ENCODE measurements at places on chromosomes 2 and 18.

- DNase-seq, result no peak
Observed at GRCh38 chr2:27422958-27423357, 5.5 kb upstream of the NRBP1 start.

- no peak for DNase-seq
Observed at GRCh38 chr2:185807351-185807750, 68.7 kb downstream of the FSIP2 start.

DNA sequence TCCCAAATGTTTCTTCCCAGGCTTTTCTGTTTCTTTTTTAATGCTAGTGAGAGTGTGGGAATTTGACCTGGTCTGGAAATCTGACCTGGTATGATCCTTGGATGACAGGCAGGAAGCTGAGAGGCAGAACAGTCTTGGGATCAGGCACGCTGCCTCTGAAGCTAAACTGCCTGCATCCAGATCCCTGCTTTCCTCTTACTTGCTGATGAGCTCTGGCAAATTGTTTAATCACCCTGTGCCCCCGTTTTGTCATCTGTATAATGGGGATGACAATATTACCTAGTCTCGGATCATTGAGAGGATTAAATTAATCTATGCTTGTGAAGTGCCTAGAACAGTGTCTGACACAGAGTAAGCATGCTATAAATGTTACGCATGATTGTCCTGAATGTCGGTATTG lies 3.3 kb downstream of the KLHL23 start:
- DNase-seq, result no peak

DNA sequence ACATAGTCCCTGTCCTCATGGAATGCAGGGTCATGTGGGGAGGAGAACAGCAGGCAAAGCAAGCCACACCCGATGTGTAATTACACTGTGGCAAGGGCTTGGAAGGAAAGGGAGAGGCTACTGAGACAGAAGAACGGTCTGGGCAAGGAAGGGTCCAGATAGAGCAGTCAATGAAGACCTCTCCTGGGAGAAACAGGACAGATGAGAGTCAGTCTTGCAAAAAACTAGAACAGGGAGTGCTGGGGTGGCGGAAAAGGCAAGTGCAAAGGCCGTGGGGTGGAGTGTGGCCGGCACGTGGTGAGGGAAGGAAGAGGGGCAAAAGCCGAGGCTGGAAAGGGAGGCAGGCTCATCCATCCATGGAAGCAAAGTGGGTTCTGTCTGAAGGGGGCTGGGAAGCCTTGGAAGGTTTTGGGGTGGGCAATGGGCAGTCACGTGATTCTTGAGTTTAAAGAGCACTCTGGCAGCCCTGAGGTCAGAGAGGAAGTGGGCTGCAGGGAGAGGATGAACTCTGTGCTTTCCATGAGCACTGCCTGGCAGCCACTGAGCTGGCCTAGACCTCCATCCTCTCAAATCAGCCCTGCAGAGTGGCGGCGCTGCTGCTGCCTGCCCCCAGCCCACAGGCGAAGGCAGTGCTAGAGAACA lies 182.2 kb downstream of the INHBB start:
- no peak for DNase-seq

- no peak for DNase-seq
Observed at GRCh38 chr2:224983712-224984554, 58.3 kb downstream of the DOCK10 start.

GRCh38 chr2:143229411-143229810 lies 100.2 kb downstream of the ARHGAP15 start:
- DNase-seq, result no peak

GRCh38 chr2:171436307-171436706 lies 2.3 kb downstream of the DCAF17 start:
- DNase-seq, result no peak

GRCh38 chr2:64663402-64663801 lies 9.7 kb upstream of the SERTAD2 start:
- no peak for DNase-seq

DNA sequence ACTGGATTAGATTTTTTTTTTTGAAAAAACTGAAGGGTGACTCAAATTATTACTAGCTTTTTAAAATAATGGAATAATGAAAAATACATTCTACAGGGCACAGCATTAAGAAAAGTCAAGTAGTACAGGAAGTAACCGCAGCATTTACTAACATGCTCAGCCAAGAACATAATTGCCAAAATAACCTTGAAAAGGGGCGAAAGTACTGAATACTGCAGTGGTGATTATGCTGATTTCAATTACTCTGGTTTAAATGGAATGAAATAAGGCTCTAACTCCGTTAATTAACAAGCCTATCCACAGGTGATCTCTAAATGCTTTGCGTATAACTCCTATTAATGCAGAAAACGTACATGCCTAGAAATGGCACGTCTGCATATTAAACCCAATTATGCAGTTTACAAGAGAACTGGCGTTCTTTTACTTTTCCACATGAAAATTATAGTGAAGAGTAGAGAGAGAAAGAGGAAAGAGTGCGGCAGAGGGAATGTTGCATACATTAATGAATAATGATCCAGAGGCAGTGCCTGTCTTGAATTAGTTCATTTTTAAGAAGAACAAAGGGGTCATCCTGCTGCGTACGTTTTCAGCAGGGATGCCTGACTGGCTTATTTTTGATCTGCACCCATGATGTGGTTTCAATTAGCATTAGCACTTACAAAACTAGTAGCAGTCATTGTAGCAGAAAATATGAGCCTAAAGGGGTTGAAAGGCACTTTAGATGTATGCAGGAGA lies 612.4 kb downstream of the NYAP2 start:
- no peak for DNase-seq

DNA sequence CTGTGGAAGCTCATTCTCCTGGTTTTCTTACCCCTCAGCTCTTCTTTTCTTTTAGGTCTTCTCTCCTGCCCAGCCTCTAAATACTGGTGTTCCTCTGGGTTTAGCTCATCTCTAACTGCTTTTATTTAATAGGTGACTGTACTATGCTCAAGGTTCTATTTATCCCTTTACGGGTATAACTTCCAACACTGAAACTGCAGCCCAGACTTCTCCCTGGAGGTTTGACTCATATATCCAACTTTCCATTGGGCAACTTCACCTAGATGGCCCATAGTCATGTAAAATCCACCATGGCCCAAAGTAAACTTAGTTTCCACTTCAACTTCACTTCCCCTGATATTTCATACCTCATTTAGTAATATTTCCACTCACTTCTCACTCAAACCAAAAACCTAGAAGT lies 273.1 kb downstream of the PLCL1 start:
- no peak for DNase-seq

- no peak for DNase-seq
Observed at GRCh38 chr2:27667446-27667845, 3.8 kb downstream of the SLC4A1AP start.

- DNase-seq, result peak; percentile 46
Observed at GRCh38 chr2:120330946-120331822, 14.8 kb upstream of the INHBB start.

GRCh38 chr2:86147793-86148192 lies 41.8 kb downstream of the PTCD3 start:
- DNase-seq, result no peak

DNA sequence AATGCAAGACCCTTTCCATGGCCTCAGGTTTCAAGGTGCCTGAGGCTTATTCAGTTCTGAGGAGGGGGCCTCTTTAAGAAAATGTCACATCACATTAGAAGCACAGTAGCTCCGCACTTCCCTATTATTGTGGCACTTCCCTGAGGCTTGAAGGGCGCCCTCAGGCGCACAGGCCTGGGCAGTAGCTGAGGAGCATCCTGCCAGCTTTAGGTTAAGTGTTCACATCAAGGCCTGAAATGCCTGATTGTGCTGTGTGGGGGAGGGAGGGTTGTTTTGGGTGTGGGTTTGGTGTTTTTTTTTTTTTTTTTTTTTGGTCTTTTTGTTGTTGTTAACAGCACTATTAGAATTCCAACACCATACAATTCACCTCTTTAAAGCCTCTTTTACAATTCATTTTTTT lies 107.9 kb downstream of the CABLES1 start:
- DNase-seq, result no peak

GRCh38 chr2:224957540-224958461 lies 84.5 kb downstream of the DOCK10 start:
- no peak for DNase-seq

- DNase-seq, result peak; percentile 90
Observed at GRCh38 chr18:28846958-28847357, 670.0 kb upstream of the CDH2 start.

GRCh38 chr18:73981796-73982195 lies 165.8 kb downstream of the FBXO15 start:
- no peak for DNase-seq

GRCh38 chr2:99695130-99695943 lies 205.5 kb upstream of the REV1 start:
- DNase-seq, result no peak

- no peak for DNase-seq
Observed at GRCh38 chr18:9946831-9947230, 33.0 kb downstream of the VAPA start.

DNA sequence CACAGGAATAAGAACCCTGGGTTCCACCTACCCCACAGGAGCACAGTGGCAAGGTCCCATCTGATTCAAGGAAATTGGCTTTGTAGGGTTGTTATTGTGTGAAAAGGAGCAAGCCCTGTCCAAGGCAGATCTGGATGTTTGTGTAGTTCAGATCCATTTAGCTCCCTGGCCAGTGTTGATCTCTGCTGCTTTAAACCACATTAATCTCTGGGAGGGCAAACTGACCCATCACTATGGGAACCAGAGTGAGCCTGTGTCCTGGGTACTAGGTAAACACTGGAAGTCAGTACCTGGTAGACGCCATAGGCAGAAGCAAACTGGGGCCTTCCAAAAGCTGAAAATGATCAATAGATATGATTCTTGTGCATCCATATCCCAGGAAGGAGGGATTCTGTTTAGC lies 271.5 kb upstream of the EPAS1 start:
- DNase-seq, result no peak

DNA sequence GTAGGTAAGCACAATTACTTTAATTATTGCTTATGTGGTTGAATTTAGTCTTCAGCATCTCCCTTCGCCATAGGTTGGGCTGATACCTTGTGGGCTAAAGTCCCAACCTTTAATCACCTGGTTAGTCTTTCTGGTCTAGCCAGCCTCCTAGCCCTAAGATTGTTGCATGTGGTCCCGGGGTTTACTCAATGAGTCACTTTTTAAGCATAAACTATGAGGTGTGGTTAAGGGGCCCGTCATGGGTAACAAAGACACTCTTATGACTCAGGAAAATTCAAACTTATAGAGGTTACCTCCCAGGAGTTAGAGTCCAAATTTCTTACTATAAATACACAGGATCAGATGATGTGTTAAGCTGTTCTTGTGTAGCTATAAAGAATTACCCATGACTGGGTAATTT lies 841.6 kb downstream of the TRIB2 start:
- DNase-seq, result no peak

DNA sequence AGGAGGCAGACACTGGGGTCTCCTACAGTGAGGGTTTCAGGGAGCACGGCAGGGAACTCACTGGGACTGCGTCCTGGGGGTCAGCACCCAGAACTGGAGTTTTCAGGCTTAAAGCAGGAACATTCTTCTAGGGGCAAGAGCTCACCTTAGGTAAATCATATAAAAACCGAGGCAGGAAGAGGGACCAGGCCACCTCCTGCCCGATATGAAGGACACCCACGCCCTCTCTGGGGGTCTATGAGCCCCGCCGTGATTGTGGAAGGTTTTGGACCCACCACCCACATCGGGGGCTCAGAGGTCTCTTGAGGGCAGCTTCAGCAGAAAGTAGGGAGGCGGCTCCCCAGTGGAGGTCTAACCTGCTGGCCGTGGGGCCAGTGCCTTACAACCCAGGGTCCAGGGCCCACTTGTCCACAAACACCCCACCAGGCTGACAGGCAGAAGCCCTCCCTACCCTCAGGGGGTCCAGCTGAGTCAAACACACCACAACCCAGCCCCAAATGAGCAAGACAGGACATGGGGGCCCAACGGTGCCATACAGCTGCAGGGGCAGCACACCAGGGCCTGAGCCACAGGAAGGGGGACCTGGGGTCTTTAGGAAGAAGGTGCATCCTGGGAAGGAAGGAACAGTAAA lies 25.3 kb downstream of the CROCC2 start:
- DNase-seq, result no peak

- DNase-seq, result no peak
Observed at GRCh38 chr2:8525582-8526402, 156.1 kb upstream of the ID2 start.

DNA sequence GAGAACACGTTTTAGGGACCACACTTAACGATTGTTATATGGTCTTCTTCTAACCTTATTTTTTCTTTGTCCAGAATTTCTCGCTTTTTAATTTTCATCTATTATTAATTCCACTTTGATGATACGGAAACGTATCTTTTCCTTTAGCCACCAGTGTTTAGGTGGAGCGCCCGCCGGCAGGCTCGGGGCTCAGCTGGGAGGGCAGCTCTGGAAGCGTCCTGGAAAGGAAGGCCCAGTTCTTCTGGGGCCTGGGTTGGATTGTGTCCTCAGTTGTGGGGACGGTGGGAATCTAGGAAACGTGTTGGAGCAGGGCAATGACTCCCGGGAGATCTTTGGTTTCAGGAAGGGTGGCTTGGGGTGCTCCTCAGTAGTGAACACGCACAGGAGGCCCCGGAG lies 19.4 kb upstream of the SOX11 start:
- DNase-seq, result no peak

DNA sequence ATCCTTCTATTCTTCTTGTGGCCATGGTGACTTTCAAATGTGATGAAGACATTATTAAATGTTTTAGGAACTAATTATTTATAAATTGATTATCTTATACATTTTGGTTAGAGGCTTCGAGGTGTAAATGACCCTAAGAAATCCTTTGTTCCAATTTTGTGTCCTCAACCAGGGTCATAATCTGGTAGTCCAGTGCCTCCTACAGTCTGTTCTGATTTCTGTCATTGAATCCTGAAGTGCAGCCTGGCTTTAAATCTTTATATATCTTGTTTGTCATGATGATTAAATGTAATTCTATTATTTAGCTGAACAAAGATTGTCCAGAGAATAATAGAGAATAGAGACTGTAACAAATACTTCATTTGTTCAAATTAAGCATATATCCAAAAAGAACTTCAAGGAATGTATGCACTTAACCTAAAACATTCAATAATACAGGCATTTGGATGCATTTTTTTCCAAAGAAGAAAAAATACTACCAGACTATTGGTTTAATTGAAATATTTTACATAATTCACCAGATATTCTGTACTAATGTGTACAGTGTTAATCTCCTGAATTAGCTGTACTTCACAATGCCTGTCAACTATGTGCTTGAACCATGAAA lies 89.8 kb downstream of the PRPF40A start:
- DNase-seq, result no peak

DNA sequence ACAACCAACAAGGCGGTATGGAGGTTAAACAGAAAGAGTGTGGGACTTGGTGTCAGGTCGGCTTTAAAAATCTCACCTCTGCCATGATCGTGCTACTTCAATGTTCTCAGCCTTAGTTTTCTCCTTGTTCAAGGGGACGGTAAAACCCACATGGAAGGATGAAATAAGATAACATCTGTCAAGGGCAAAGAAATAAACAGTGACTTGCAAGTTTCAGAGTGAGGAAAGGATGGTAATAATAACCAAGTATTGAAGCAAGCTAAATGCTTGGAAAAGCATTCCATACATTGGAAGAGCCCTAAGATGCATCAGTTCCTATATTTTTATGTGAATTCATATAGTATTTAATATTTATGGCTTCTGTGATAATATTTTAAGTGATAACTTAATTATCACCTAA lies 29.8 kb upstream of the LMAN1 start:
- peak; percentile 23 for DNase-seq

GRCh38 chr18:79625195-79625923 lies 54.2 kb upstream of the CTDP1 start:
- DNase-seq, result no peak

- no peak for DNase-seq
Observed at GRCh38 chr2:86485103-86485502, 43.9 kb downstream of the KDM3A start.
